M059J (cell line): ENCODE measurements at places on chromosomes 5 and 9.

GRCh38 chr5:7657153-7657552 lies 193.8 kb downstream of the CFAP90 start:
- DNase-seq, result no peak

DNA sequence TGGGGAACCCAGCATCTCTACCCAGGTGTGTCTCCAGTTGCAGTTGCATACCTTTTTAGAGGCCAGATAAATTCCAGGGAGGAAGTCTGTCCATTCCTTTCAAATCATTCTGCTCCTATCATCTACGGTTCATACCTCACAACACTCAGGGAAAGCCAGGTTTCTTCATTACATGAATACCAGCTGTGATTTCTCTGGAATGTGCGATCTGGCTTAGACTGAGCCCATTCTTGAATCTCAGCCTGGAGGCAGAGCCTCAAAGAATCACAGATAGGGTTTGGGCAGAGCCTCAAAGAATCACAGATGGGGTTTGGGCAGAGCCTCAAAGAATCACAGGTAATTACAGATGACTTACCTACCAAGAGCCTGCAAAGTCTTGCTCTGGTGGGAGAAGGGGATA lies 7.2 kb downstream of the P4HA2 start:
- no peak for DNase-seq

- peak; percentile 72 for DNase-seq
Measured at GRCh38 chr9:89597711-89598362, 7.0 kb upstream of the GADD45G start.

- no peak for DNase-seq
Measured at GRCh38 chr5:137582218-137582617, 83.1 kb upstream of the SPOCK1 start.

DNA sequence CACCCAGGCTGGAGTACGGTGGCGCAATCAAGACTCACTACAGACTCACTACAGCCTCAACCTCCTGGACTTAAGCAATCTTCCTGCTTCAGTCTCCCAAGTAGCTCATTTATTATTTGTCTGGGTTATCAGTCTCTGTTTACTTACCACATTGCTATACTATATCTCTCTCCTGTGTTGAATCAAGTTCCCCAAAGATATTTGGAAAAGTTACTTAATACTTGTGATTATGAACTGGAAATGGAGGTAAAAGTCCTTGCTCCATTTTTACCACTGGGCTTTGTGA lies 55.6 kb downstream of the ANGPTL2 start:
- DNase-seq, result no peak

GRCh38 chr5:157312492-157312891 lies 46.6 kb downstream of the CYFIP2 start:
- peak; percentile 27 for DNase-seq

DNA sequence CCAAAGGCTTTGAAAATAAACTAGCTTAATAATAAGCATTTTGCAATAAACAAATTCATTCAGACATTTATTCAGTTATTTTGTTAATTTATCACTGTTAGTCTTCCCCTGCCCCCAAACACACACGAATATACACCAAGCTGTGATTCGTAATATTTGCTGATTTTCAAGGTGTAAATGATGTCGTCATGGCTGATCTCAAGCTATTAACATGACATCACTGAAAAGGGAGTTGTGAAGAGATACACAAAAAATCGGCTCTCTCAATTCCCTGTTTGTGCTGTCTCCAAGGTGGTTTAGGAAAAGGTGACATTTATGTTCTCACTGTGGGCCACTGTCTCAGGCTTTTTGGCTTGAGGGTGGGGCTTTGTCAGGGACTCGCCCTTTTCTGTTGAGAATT lies 413.3 kb downstream of the CDH9 start:
- DNase-seq, result no peak

GRCh38 chr9:117815948-117816347 lies 111.7 kb downstream of the TLR4 start:
- DNase-seq, result no peak

DNA sequence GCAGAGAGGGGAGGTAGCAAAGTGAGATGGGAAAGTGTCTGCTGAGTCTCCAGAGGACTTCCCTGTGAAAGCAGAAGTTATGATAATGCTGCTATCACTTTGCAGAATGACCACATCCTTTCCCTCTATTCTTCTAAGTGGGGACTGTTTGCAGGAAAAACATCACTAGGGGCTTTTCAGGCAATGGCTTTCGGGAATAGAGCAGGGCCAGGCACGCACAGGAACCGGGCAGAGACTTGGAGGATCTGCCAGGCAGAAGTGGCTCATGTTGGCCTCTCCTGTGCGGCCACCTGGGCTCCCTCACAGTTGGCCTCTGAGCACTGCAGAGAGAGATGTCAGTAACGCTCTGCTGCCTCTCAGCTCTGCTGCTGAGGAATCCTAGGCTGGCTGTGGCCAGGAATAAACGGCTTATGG lies 214.7 kb downstream of the MAST4 start:
- DNase-seq, result no peak

- peak; percentile 70 for DNase-seq
Measured at GRCh38 chr5:137231540-137231939, 267.6 kb downstream of the SPOCK1 start.

GRCh38 chr5:59798862-59799667 lies 94.5 kb downstream of the PDE4D start:
- DNase-seq, result peak; percentile 84

- no peak for DNase-seq
Measured at GRCh38 chr9:75876999-75877640, 13.4 kb upstream of the PCSK5 start.
